ENCODE measurements at places on chromosomes 11 and 22.

- no peak for DNase-seq
These were observed 25.6 kb downstream of the OR2AG2 start for GRCh38 chr11:6746086-6746618.

DNA sequence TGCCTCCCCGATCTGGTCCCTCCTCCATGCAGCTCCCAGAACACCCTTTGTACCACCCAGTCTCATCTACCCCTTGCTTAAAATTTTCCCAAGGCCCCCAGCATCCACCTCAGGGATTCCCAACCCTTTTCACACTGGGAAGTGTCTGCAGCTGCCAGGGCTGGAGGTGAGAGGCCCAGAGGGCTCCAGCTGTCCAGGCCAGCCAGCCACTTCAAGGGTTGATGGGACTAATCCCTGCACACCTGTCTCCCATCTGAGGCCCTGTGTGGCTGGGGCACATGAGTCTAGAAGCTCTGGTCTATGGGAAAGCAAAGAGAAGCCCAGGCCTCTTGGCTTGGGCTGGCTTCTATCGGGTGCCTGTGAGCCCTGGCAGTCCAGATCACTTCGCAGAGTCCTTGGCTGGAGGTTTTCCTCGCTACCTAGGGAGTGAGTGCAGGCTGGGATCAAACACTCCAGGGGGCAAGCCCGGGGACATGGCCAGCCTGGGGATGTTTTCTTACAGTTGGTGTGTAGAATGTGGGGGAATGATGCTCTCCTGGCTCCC lies 41.1 kb upstream of the TPBGL start:
- DNase-seq = no peak

DNA sequence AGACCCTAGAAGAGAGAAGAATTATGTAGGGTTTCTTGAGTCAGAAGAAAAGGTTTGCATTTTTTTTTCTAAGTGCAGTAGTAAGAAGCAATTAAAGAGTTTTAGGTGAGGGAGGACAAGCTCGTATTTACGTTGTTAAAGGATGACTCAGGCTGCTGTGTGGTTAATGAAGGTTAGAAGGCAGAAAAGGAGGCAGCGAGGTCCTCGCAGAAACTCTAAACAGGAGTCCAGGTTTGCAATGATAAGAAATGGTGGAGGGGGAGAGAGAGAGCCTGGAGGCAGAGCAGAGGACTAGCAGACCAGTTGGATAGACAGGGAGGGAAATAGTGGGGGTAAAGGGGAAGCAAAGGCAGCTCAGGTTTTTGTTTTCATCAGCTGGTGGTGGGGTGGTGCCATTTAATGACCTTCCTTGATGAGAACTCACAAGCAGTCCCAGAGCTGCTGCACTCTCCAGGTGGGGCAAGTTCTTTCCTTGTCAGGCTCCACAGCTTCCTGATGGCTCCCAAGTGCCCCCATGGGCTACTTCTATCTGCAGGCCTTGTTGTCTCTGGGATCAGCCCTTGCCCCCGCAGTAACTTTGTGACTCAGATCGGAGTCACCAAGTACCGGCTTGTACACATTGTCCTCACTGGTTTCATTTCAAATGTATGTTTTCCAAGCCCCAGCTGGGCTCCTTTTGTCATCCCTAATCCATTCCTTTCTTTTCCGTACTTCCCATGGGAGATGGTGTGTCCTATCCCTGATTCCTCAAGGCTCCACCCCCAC lies 8.3 kb upstream of the INSC start:
- DNase-seq = peak; percentile 86

GRCh38 chr11:87007963-87008362 lies 29.8 kb upstream of the TMEM135 start:
- DNase-seq = no peak

DNA sequence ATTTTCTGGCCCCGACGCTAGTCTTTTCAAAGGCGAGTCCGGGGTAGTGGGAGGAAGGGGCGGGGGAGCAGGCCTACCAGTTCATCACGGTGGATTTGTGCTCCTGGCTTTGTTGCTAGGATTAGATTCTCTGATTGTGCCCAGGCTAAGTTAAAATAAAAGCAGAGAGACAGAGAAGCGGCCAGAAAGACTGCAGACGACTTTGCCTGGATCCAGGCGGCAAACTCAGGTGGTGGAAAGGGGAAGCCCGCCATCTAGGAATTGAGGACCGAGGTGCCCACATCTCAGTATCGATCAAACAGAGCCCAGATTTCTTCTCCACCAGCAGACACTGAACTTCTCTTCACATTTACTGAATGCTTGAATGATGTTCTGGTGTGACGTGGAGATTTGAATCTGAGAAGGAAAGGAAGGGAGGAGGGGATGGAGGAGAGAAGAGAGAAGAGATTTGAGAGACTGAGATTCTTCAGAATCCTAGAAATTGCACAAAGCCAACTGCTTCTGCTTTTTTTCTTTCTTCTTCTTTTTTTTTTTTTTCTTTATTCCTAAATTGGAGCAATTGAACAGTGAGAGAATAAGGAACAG lies 2.7 kb downstream of the FAT3 start:
- DNase-seq = no peak

- DNase-seq = peak; percentile 72
These were observed 41.8 kb downstream of the LIF start for GRCh38 chr22:30204742-30205111.

GRCh38 chr11:73265278-73265810 lies 6.8 kb upstream of the P2RY6 start:
- DNase-seq = peak; percentile 42

DNA sequence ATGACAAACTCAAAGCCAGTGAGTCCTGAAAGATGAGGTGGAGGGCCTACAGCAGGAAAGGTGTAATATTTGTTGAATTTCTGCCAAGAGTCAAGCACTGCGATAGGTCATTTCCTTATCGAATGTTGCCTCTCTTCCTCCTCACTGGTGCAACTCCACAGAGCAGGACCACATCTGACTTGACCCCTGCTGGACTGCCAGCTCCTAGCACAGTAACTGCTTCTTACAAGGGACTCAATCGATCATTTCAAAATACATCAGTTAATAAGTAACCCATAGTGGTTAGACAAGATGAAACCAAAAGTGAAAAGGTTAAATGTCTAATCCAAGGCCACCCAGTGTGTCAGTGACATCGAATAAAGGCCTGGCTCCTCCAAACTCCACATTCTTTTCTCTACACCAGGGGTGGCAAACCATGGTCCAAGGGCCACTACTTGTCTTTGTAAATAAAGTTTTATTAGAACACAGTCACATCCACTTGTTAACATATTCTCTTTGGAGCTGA lies 98.5 kb upstream of the CSNK2A3 start:
- DNase-seq = no peak

DNA sequence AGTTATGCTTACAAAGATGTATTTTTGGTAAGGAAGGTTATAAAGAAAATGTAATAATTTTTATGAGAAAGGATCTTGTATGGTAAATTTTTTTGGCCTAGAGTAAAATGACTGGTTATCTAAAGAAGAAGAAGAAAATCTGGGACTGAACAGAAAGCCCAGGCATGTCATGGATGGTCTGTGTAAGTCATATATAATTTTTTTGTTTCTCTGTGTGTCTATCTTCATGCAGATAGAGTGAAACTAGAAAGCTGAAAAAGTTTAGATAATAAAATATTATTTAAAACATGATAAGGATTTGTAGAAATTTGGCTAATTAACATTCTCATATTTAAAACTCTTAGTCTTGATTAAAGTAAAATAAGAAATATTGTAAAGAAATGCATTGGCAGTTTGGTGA lies 27.6 kb upstream of the MPEG1 start:
- DNase-seq = no peak

GRCh38 chr11:69958308-69958707 lies 119.8 kb upstream of the ANO1 start:
- peak; percentile 58 for DNase-seq

- DNase-seq = no peak
These were observed 27.0 kb downstream of the TSPAN32 start for GRCh38 chr11:2328656-2329354.

- DNase-seq = no peak
These were observed 126.0 kb downstream of the OR4A5 start for GRCh38 chr11:54832676-54833075.

DNA sequence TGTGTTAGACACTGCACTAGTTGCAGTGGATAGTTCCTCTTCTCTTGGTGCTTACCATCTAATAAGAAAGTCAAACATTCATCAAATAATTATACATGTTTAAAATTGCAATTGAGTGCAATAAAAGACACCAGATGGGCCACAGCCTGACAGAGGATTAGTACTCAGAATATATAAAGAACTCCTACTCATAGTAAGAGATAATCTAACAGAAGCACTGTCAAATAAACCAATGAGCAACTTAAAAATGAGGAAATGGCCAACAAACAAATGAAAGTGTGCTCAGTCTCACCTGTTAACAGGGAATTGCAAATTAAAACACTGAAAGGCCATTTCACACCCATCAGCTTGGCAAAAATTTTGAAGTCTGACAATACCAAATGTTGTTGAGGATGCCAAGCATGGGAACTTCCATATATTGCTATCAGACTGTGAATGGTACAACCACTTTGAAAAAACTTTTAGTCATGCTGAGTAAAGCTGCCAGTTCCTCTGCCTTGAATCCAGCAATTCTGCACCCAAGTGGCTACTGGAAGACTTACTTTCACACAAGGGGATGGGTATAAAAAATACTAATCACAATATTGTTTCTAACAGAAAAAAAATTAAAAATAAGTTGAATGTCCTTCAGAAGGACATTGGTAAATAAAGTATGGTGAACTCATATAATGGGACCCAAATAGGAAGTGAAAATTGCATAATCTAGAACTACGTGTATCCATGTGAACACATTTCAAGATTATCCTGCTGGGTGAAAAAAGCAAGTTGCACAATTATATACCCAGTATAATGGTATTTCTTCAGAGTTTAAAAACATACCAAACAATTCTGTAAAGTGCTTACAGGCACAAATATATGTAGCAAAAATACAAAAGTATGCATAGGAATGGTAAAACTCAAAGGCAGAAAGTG lies 41.4 kb upstream of the CREB3L1 start:
- DNase-seq = no peak

- peak; percentile 24 for DNase-seq
These were observed 3.2 kb downstream of the TTLL12 start for GRCh38 chr22:43183496-43184277.

- no peak for DNase-seq
These were observed 7.5 kb downstream of the FXYD6 start for GRCh38 chr11:117868815-117869561.

DNA sequence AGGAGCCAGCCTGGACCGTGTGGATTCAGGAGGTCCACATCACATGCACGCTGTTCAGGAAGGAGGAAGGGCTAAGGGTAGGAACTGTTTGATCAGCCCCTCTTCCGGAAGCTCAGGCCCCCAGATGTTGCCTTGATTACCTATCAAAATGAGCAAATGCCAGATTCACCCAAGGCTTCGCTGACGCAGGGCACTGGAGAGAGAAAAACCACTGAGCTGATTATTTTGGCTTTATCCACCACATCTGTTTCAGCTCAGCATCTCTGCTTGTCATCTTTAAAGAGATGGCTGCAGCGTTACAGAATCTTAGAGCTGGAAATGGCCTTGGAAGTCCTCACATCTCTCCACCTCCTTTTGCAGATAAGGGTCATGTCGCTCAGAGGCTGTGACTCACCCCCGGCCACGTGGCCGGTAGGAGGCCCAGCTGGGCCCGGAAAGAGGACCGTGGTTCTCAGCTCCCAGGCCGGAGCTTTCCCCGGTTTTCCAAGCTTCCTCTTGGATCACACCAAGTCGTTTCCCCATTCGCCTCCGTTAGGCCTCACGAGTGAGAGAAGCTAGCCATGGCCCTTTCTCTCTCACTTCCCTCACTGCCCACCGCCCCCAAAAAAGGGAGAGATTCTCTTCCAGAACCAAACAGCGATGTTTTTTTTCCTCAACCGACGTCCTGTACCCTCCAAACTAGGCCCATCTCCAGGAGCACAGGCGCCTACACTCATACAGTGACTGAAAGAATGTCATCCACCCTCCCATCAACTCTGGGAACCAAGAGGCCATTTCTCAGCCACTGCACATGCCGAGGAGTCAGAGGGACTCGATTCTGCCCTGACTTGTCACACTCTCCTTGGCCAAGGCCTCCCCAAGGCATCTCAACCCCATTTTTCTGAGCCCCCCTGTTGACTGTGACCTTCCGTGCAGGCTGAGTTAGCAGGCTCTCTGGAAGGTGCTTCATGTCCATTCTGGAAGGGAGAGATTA lies 37.6 kb downstream of the LIF start:
- peak; percentile 87 for DNase-seq

- DNase-seq = no peak
These were observed 121.8 kb upstream of the POU2AF2 start for GRCh38 chr11:111123463-111124398.

DNA sequence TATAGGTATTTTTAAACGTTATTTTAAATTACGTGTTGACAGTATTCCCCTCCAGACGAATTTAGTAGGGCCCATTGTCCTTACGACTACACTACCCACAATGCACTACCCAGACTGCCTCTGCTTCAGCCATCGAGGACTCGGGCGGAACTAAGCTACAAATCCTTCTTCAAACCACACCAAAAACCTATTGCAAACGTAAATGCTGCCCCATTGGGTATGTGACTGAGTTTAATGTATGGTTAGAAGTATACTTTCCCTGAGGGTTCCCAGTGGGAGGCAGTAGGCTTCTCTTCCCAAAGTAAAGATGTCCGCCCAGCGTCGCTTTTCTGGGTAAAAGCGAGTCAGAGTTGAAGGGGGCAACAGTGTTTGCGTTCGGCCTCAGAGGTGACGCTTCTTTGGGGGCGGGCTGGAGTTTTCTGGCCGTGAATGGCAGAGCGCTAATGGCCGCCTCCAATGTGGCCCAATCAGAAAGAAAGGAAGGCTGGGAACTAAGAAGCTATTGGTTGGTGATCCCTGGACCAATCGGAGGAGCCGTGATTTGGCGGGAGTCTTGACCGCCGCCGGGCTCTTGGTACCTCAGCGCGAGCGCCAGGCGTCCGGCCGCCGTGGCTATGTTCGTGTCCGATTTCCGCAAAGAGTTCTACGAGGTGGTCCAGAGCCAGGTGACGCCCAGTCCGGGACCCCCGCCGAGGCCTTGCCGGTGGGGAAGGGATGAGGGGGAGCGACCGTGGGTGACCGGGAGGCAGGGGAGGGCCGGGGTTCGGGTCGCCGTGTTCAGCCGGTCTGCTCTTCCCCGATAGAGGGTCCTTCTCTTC lies at the start of gene CDC45:
Gene CDC45 (plus strand): TSS at position 566 of the 818 bp plus-strand sequence. CDS start 49 bp downstream, at position 615.
- peak; percentile 99 for DNase-seq

- DNase-seq = no peak
These were observed 50.6 kb upstream of the CRYBB3 start for GRCh38 chr22:25149014-25149413.

DNA sequence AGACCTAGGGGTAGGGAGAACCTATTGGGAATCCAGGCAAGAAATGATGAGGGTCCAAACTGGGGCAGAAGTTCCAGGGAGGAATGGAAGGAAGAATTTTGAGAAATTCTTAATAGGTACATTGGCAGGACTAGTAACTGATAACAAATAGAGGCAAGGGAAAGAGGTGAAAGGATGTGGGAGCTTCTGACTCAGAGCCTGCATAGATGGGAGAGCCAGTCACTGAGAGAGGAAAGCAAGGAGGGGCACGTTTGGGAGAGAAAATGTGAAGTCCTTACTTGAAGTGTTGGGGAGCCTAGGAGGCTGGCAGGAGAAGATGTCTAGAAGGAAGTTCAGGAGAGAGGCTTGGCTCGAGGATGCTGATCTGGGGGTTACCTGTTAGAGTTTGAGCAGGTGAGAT lies 104.6 kb upstream of the NCAM1 start:
- DNase-seq = no peak

Data from fibroblast of skin of back (primary cell).